ENCODE measurements at places on chromosomes 4 and X. TPM values are rescaled to one million over a fixed set of nuclear protein-coding genes. Genes with fewer than 3 reads are reported as not detected.

SLITRK4 gene
- total RNA-seq: not detected

TBC1D19 gene
- total RNA-seq: 4.7 TPM

AKAP14 gene
- total RNA-seq: not detected

OTC gene
- total RNA-seq: not detected

CPE gene
- total RNA-seq: 2.3 TPM

PNMA5 gene
- total RNA-seq: not detected

FRG1 gene
- 42.2 TPM for total RNA-seq

ZNF157 gene
- total RNA-seq: 0.03 TPM

LINC00632 gene
- 1.6 TPM for total RNA-seq

TECRL gene
- total RNA-seq: not detected

RHOXF2 gene
- not detected for total RNA-seq
